Cardiac muscle cell (in vitro differentiated cells and primary cell): ENCODE measurements at places on chromosomes 12 and 14.

GRCh38 chr14:29235991-29236390 lies 469.4 kb downstream of the FOXG1 start:
- no peak for DNase-seq

DNA sequence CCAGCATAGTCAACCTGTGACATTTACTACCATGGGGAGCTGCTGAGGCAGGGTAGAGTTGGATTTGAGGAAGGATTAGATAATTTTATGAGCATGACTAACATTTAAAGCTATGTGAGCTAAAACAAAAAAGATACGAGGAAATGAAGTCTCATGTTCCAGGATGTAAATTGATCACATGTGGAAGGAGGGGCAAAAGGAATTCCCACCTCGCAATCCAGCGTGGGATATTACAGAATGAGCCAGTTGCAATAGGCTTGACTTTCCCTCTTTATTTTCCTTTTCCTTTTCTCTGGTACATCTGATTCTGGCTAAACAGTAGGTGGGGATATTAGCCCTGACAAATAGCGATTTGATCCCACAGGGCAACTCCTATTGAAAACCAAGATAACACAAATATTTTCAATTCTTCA lies 214.9 kb upstream of the HMGA2 start:
- DNase-seq, result peak; percentile 59

- no peak for DNase-seq
Observed at GRCh38 chr14:90508536-90509254, 111.9 kb downstream of the CALM1 start.

GRCh38 chr12:85630851-85631250 lies 205.4 kb downstream of the RASSF9 start:
- no peak for DNase-seq

DNA sequence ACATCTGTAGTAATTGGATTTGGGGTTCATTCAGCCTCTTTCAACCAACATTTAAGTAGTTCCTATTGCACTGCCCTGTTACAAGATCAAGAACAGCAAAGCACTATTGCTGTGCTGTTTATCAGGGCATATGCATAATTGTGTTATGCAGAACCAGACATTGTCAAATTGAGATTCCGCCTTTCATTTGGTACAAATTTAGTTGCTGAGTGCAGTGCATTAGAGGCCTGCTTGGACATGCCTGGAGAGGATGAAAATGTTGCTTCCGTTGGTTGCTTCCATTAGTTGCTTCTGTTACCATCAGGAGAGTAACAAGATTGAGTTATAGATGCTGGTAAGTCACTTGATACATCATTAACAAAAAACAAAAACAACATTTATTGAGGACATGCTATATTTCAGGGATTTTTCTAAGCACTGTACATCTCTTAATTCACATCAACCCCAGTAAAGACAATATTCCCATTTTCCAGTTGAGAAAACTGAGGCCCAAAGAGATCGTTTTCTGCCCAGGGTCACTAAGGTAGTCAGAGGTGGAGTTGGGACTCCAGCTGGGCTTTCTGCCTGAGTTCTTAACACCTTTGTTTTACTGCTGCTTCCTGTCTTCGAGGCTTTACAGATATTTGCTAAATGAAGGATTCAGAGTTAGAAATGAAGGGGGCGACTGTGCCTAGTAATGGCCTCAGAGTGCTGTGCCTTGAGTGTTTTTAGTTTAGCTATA lies 79.3 kb downstream of the PPP2R5C start:
- no peak for DNase-seq

DNA sequence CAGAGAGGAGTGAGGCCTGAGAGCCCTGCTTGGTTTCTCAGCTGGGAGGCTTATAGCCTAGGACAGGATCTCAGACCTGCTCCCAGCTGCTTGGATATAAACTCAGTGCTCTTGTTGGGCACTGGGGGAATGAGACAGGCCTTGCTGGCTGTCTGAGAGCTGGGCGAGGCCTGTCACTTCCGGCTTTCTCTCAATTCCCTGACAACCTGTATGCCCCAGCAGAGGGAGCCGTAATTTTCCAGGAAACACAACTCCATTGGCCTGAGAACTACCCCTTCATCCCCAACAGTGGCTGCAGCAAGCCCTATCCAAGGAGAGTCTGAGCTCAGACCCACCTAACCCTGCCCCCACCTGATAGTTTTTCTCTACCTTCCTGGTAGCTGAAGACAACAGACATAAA lies 258.3 kb upstream of the STXBP6 start:
- no peak for DNase-seq

GRCh38 chr14:52413729-52414408 lies 99.8 kb downstream of the PTGER2 start:
- peak; percentile 40 for DNase-seq

- DNase-seq, result no peak
Observed at GRCh38 chr14:63296060-63296563, 22.6 kb downstream of the GPHB5 start.

DNA sequence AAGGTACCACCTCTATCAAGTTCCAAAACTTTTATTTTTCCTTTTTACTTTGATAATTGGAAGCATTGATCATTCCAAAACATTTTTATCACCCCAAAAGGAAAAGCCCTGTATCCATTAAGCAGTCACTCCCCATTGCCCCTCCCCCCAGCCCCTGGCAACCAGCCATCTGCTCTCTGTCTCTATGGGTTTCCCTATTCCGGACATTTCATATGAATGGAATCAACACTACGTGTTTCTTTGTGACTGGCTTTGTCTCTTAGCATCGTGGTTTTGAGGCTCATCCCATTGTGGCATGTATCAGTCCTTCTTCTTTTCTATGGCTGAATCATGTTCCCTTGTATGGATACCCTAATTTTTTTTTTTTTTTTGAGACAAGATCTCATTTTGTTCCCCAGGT lies 18.0 kb upstream of the PHETA1 start:
- no peak for DNase-seq

- peak; percentile 6 for DNase-seq
Observed at GRCh38 chr12:21615431-21615830, 10.8 kb upstream of the GYS2 start.

GRCh38 chr14:29925101-29925722 lies 2.4 kb downstream of the PRKD1 start:
- DNase-seq, result no peak

GRCh38 chr12:51749206-51749985 lies 99.1 kb downstream of the FIGNL2 start:
- no peak for DNase-seq

- no peak for DNase-seq
Observed at GRCh38 chr12:104577581-104577981, 120.8 kb downstream of the CHST11 start.

DNA sequence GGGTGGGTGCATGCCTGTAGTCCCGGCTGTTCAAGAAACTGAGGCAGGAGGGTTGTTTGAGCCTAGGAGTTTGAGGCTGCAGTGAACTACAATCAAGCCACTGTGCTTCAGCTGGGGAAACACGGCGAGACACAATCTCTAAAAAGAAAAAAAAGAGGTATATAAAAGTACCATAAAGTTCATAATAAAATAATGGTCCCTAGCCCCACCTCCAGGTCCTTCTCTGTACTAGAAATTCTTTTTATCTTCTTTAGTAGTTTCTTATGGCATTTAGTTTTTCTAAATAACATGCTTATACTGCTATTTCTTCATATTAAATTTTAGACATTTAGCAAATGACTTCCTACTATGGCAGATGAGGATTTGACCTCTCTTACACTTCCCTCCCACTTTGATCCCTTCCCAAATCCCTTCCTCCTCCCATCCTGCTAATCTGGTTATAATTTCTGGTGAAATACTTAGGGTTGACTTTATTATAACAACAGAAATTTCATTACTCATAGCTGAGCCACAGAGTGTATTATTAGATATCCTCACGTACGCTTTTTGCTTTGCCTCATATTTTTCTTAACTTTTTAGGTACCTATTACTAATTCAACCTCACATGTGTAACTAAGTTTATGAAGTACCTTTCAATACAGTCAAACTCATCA lies 94.7 kb downstream of the SLC41A2 start:
- peak; percentile 70 for DNase-seq
